Progenitor cell of endocrine pancreas (in vitro differentiated cells): ENCODE measurements at places on chromosomes 7 and 10. TPM values are rescaled to one million over a fixed set of nuclear protein-coding genes. Genes with fewer than 3 reads are reported as not detected.

GRCh38 chr10:130212746-130213145 is 76.6 kb downstream of the GLRX3 start:
- peaks cover 3% of the 10 kb centered on the region for H3K36me3 ChIP-seq
- DNase-seq = no peak
- H3K27me3 ChIP-seq = no peaks in the 10 kb centered on the region
- H3K27ac ChIP-seq = no peak overlapping the region
- no peak overlapping the region for H3K4me3 ChIP-seq

- peaks cover 28% of the 10 kb centered on the region for H3K4me1 ChIP-seq
- peaks cover 2% of the 10 kb centered on the region for H3K27me3 ChIP-seq
- peak overlapping the region; percentile 92 for H3K27ac ChIP-seq
- H3K4me3 ChIP-seq = no peak overlapping the region
These were observed 760.7 kb downstream of the LRMDA start for GRCh38 chr10:76192151-76192550.

CPVL gene
- total RNA-seq = 22.1 and 23.1 TPM in 2 replicates

SPDYE2 gene
- total RNA-seq = not detected in 2 replicates
